Endothelial cell (in vitro differentiated cells): ENCODE measurements at places on chromosomes 7 and 10. TPM values are rescaled to one million over a fixed set of nuclear protein-coding genes. Genes with fewer than 3 reads are reported as not detected.

GRCh38 chr10:28890121-28890950 is 213.0 kb downstream of the BAMBI start:
- H3K36me3 ChIP-seq: no peaks in the 10 kb centered on the region
- H3K27ac ChIP-seq: no peak overlapping the region
- H3K4me1 ChIP-seq: no peaks in the 10 kb centered on the region
- peaks cover 5% of the 10 kb centered on the region for H3K27me3 ChIP-seq

GRCh38 chr7:79180533-79180932 is 272.9 kb downstream of the MAGI2 start:
- peaks cover 2% of the 10 kb centered on the region for H3K27me3 ChIP-seq
- no peaks in the 10 kb centered on the region for H3K36me3 ChIP-seq
- no peak overlapping the region for H3K27ac ChIP-seq

DNA sequence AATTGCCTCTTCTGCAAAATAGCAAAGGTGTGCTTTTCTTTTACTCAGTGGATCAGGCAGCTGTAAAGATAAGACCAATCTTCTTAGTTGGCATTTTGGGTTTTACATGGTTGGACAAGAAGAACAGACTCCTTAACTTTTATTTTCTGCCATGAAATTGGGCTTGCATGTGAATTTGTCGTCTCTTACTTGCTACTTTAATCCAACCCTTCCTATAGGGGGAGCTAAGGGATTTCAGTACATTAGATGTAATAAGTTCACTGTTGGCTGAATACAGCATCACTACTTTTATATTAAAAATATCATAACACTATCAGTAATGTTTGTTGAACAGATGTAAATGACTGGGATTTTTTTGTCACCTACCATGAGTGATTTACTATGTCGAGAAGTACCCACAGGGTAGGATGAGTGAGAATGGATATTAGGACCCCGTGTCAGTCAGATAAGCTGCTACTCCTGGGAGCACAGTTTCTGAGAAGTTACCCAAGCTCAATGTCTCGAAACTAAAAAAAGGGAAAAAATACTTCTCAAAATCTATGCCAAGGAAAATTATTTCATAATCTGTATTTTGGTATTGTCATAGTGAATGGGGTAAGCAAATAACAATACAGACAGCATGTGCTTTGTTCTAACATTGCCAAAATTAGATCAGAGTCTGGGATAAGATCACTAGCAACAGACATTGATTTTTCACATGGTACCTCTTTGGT is 127.4 kb upstream of the AGR3 start:
- no peak for DNase-seq
- no peak overlapping the region for H3K4me3 ChIP-seq
- peaks cover 2% of the 10 kb centered on the region for H3K27me3 ChIP-seq
- H3K36me3 ChIP-seq: no peaks in the 10 kb centered on the region
- peaks cover 30% of the 10 kb centered on the region for H3K4me1 ChIP-seq
- no peak overlapping the region for H3K27ac ChIP-seq

Gene MRLN
- not detected for total RNA-seq

Gene DLX6
- not detected for total RNA-seq

Gene SMKR1
- not detected for total RNA-seq

DNA sequence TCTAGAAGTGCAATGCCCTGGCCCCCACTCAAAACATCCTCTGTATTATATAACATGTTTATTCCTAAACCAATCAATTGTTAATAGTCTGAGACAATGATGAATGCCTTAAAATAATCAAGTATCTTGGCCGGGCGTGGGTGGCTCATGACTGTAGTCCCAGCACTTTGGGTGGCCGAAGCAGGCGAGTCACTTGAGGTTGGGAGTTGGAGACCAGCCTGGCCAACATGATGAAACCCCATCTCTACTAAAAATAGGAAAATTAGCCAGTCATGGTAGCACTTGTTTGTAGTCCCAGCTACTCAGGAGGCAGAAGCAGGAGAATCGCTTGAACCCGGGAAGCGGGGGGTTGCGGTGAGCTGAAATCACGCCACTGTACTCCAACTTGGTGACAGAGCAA is 29.4 kb upstream of the CACNA2D1 start:
- H3K36me3 ChIP-seq: no peaks in the 10 kb centered on the region
- no peak for DNase-seq
- H3K4me1 ChIP-seq: no peaks in the 10 kb centered on the region
- no peak overlapping the region for H3K27ac ChIP-seq
- H3K4me3 ChIP-seq: no peak overlapping the region
- H3K27me3 ChIP-seq: no peaks in the 10 kb centered on the region

DNA sequence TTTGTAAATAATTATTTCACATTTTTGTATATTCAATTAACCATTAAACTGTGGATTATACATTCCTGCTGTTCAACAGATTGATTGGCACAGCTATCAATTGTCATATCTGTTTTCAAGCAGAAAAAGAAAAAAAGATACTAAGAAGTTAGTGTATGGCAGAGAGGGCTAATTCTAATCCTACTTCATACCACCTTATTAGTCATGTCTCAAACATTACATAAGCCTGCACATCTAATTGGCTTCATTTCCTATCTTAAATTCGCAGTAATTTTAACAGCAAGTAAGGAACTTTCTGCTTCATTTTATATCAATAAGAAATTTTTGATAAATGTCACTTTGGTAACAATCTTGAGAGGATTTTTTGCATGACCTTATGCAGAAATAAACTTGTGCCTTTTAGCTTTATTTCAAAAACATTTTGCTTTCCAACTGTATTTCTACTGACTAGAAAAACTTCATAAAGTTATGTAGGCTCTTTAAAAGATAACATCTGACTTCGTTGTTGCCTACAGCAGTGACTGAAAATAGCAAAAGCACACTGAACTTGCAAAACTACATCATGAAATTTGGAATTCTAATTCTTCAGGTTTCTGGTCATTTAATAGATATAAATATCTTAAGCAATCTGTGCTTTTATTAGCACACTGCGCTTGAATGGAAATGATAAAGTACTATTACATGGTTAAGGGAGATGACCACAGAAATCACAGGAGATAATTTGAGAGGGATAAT is 111.5 kb downstream of the SEMA3C start:
- H3K4me3 ChIP-seq: no peak overlapping the region
- H3K27ac ChIP-seq: no peak overlapping the region
- no peaks in the 10 kb centered on the region for H3K4me1 ChIP-seq
- no peaks in the 10 kb centered on the region for H3K27me3 ChIP-seq
- no peaks in the 10 kb centered on the region for H3K36me3 ChIP-seq
- no peak for DNase-seq

DNA sequence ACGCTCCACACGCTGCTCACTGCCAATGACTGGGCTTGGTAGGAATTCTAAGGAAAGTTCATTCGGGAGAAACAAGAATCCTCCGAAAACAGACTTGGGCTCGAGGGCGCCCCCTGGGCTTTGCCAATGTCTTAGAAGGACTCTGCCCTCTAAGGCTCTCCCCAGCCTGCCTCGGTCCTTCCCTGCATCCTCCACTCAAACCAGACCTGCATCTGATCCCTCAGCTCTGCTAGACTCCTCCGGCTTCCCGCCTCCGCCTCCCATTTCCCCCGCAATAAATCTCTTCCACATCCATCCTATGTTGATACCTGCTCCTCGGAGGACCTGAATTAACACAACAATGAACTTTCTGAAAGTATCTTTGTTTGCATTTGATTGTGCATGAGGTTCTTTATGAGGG is 177.6 kb downstream of the PLPP4 start:
- no peaks in the 10 kb centered on the region for H3K27me3 ChIP-seq
- no peak overlapping the region for H3K27ac ChIP-seq
- no peak overlapping the region for H3K4me3 ChIP-seq

DNA sequence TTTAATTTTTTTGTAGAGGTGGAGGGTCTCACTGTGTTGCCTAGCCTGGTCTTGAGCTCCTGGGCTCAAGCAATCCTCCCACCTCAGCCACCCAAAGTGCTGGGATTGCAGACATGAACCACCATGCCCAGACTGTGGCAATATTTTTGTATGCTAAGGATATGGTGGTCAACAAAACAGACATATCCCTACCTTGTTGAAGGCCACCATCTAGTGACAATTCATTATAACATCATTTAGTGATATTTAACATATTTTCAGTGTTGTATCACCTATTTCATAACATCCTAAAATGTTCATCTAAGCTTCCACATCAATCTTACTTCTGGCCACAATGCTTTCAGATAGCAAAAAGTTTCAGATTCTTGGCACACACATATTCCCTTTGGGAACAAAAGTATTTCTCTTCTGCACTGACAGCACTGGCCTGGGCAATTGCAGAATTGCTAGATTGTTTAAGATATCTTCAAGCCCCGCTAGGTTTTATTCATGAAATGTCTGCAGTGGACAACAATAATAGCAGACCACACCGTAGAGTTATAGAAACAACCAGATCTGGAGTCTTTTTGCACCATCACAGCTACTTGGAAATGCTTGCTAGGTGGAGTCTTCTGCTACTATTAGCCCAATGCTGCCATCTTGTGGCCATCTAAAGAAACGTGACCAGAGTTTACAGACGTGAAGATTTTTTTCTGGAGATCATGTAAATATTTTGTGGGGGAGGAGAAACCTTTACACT is 58.4 kb downstream of the DNAJC12 start:
- peak; percentile 71 for DNase-seq
- H3K27me3 ChIP-seq: peaks cover 2% of the 10 kb centered on the region
- H3K4me3 ChIP-seq: no peak overlapping the region
- H3K27ac ChIP-seq: no peak overlapping the region
- H3K36me3 ChIP-seq: no peaks in the 10 kb centered on the region
- peaks cover 10% of the 10 kb centered on the region for H3K4me1 ChIP-seq

DNA sequence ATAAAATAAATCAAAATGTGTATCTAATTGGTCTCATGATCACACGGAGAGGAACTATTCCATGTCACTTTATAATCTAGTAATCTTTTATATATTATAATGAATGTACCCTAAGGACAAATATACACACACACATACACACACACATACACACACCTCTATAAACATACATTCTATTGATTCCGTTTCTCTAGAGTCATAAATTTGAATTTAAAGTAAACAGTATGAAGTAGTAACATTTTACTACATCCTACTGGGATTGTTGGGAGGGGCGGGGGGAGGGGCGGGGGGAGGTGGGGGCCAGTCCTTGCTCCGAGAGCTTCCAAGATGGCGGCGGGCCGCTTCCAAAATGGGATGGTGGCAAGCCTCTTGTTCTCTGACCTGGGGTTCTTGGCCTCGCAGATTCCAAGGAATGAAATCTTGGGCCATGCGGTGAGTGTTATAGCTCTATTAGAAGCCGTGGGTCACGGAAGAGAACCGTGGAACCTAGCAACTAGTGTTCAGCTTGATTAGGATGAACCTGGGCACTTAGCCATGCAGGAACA is 143.2 kb downstream of the REEP3 start:
- no peak overlapping the region for H3K4me3 ChIP-seq
- H3K27ac ChIP-seq: no peak overlapping the region
- DNase-seq: no peak
- H3K36me3 ChIP-seq: no peaks in the 10 kb centered on the region
- H3K27me3 ChIP-seq: no peaks in the 10 kb centered on the region

Gene MCU
- total RNA-seq: 39.6 TPM

Gene KIF11
- 9.4 TPM for total RNA-seq

Gene CPXM2
- 0.33 TPM for total RNA-seq

Gene CPA2
- total RNA-seq: not detected

Gene CFTR
- total RNA-seq: 0.18 TPM

DNA sequence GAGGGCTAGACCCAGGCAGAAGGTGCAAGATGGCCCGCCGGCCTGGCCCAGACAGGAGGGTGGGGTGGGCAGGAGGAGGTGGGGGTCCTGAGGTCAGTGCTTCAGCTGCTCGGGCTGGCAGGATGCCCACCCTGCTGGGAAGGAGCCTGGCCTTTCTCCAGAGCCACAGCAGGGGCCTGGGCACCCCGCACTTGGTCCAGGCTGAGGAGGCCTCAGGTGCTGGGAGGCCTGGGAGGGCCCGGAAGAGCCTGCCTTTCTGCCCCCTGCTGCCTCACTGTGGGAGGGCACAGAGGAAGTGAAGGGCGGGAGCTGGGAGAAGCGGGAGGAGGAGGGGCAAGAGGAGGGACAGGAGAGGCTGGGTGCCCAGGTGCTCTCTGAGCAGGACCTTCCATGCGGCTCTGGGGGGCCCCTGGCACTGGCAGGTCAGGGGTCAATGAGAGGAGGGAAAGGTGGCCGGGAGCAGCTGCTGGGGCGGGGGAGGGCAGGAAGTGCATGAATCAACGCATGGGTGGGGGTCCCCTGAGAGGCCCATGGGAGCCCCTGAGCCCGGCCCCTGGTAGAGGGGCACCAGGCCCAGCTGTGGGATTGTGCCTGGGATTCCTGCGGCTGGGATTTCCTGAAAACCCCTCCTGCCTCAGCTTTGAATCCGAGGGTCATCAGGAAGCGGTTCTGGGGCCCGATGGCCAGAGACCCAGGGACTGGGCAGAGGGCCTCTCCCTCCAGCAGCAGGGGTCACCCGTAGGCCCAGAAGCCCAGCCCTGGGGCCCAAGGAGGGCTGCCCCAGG is 49.9 kb downstream of the PWWP2B start:
- H3K4me3 ChIP-seq: no peak overlapping the region
- no peaks in the 10 kb centered on the region for H3K36me3 ChIP-seq
- H3K27ac ChIP-seq: no peak overlapping the region
- peaks cover 7% of the 10 kb centered on the region for H3K27me3 ChIP-seq
- H3K4me1 ChIP-seq: peaks cover 2% of the 10 kb centered on the region
- peak; percentile 55 for DNase-seq

Gene CLCN1
- not detected for total RNA-seq

Gene PAPSS2
- 31.0 TPM for total RNA-seq

Gene AMZ1
- 0.05 TPM for total RNA-seq

DNA sequence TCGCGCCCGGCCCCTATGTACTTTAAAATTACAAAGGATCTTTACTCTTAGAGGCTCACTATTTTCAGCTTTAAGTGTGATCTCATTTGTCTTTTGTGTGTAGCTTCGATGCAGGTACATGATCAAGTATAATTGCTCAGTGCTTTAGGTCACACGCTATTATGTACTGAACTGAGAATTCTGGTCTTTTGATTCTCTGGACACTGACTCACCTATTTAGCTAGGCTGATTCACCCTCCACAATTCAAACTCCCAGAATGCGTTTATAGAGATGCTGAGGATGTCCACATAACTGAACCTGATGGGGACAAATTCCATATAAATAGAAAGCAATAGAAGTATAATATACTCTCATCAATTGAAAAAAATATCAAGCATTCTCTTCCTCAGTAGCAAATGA is 57.8 kb downstream of the PRKCQ start:
- H3K27ac ChIP-seq: no peak overlapping the region
- no peaks in the 10 kb centered on the region for H3K27me3 ChIP-seq
- no peak overlapping the region for H3K4me3 ChIP-seq
- H3K36me3 ChIP-seq: peaks cover 5% of the 10 kb centered on the region
- H3K4me1 ChIP-seq: peaks cover 12% of the 10 kb centered on the region
- DNase-seq: no peak

Gene UCN3
- not detected for total RNA-seq
